ENCODE measurements at places on chromosomes 2 and 18.

DNA sequence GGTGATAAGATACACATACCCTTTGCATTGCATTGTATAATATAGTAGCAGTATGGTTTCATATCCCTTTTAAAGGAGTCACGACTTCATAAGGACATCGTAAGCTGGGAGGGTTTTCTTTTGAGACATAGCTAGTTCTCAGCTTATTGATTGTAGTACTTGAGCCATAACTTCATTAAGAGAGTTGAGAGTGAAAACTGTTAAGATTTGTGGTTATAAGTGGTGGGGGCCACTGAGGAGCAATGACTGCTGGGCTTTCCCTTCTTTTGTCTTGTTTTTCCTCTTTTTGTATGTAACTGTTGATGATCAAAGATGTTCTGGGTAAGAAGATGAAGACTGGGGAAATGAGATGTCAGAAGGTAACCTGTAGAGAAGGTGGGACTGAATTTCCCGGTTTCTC is 11.0 kb downstream of the EIF5B start:
- DNase-seq, result no peak

DNA sequence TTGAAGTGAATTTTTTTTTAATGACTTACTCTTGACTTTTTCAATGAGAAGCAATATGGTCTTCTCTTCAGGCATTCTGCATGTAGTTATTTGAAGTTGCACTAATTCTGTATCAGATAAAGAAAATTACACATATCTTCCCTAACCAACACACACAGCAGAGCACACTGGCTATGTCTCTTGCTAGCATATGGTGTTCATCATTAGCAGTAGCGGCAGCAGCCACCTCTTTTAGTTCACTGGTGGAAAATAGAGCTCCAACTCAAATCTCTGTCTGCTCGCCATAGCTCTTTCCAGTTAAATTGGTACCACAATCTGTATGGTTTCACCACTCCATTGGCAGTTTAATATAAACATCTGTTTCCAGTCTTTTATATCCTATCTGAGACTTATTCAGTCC is 278.1 kb upstream of the ZEB2 start:
- DNase-seq, result no peak

GRCh38 chr2:173631127-173631460 is 276.4 kb downstream of the CDCA7 start:
- DNase-seq, result no peak

DNA sequence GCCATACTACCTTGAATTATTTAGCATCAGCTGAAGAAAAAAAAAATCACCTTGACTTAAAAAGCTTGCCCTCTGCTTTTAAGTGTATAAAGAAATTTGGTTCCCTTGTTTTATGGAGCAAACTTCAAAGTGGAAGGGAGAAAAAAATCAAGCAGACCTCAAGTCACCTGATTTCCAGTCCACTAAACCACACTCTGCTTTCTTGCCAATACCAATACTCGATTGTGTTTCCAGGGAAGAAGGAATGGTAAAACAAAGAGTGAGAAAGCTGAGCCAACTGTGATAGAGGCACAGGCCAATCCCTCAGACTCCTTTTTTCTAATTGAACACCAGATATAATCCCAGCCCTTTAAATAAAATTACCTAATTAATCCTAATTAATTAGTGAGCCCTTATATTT is 587.3 kb downstream of the ARHGAP15 start:
- no peak for DNase-seq

GRCh38 chr2:24576617-24577016 is 85.6 kb downstream of the NCOA1 start:
- DNase-seq, result no peak

GRCh38 chr18:48947560-48947959 is 3.2 kb downstream of the SMAD7 start:
- no peak for DNase-seq

Data from thoracic aorta (tissue), 2 donors.